ENCODE measurements at places on chromosomes 16 and 17.

- no peak for DNase-seq
These were observed 12.1 kb upstream of the NLRC5 start for GRCh38 chr16:56977216-56977615.

DNA sequence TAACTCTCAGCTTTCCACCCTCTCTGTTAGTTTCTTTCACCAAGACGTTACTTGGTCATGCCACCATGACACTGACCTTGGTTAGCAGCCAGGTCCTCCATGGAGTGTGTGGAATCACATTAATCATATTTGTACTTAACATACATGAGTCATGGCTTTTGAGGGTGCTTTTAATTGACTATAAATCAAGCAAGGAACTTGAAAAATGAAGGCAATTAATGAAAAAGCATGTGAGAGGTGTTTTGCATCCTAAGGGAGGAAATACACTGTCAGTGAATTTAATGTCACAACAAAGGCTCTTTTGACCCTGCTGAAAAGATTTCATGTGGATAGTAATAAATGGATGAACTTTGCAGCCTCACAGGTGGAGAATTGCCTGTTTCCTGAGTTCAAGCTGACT lies 240.7 kb downstream of the CDH13 start:
- DNase-seq: no peak

GRCh38 chr16:71807905-71808592 lies 585 bp downstream of the AP1G1 start:
- peak; percentile 19 for DNase-seq

DNA sequence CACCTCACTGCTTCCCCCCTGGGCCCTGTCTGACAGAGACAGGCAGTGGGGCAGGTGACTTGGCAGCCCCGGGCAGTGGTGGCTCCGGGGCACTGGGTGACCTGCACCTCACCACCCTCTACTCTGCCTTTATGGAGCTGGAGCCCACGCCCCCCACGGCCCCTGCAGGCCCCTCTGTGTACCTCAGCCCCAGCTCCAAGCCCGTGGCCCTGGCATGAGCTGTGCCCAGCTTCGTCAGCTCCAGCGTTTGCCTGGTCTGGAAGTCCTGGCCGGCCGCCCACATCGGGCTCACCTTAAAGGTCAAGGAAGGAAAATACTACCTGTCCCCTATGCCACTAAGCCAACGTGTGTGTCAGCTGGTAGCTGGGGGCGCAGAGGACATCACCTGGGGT lies 15.2 kb downstream of the UNC119 start:
- DNase-seq: no peak

DNA sequence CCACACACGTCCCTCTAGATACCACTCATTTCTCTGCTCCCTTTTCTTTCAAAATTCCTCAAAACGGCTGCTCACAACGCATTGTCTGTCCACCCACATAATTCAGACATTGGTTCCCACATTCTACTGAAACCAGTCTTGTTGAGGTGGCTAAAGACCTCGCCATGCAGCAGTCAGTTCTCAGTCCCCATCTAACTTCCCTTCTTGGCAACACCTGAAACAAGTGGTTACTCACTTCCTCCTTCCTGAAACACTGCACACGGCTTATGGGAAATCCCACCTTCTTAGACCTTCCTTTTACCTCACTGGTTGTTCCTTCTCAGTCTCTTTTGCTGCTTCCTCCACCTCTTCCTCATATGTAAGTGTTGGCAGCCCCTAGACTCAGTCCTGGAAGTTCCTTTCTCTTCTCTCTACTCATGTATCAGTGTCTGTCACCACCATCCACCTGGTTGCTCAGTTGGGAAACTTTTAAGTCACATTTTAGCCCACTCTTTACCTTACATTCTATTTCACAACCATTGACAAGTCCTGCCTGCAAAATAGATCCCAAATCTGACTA lies 277.1 kb downstream of the CEP112 start:
- DNase-seq: no peak

DNA sequence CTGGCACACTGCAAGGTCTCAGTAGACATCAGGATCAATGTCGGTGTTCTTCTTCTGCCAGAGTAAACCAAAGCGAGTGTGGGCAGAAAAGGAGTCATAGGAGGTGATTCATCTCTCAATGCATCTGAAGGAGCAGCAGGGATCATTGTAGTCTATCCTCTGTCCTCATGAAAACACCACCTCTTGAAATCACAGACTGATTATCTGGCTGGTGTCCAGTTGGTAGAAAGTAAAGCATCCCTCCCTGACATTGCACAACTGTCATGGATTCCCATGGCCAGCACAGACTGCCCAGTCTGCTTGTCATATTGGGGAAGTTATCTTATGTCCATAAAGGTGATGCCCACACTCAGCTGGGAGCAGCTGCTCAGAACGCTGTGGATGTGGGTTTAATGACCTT lies 74.1 kb downstream of the ABCC12 start:
- DNase-seq: no peak

GRCh38 chr17:28580959-28581358 lies 4.3 kb upstream of the ALDOC start:
- no peak for DNase-seq

GRCh38 chr17:56142781-56143180 lies 10.5 kb upstream of the ANKFN1 start:
- DNase-seq: no peak

DNA sequence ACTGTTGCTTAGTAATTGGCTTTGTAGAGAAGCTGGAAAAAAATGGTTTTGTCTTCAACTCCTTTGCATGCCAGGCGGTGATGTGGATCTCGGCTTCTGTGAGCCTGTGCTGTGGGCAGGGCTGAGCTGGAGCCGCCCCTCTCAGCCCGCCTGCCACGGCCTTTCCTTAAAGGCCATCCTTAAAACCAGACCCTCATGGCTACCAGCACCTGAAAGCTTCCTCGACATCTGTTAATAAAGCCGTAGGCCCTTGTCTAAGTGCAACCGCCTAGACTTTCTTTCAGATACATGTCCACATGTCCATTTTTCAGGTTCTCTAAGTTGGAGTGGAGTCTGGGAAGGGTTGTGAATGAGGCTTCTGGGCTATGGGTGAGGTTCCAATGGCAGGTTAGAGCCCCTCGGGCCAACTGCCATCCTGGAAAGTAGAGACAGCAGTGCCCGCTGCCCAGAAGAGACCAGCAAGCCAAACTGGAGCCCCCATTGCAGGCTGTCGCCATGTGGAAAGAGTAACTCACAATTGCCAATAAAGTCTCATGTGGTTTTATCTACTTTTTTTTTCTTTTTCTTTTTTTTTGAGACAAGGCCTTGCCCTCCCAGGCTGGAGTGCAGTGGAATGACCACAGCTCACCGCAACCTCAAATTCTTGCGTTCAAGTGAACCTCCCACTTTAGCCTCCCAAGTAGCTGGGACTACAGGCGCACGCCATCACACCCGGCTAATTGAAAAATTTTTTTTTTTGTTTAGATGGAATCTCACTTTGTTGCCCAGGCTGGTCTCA lies 6.2 kb upstream of the TMEM235 start:
- no peak for DNase-seq

DNA sequence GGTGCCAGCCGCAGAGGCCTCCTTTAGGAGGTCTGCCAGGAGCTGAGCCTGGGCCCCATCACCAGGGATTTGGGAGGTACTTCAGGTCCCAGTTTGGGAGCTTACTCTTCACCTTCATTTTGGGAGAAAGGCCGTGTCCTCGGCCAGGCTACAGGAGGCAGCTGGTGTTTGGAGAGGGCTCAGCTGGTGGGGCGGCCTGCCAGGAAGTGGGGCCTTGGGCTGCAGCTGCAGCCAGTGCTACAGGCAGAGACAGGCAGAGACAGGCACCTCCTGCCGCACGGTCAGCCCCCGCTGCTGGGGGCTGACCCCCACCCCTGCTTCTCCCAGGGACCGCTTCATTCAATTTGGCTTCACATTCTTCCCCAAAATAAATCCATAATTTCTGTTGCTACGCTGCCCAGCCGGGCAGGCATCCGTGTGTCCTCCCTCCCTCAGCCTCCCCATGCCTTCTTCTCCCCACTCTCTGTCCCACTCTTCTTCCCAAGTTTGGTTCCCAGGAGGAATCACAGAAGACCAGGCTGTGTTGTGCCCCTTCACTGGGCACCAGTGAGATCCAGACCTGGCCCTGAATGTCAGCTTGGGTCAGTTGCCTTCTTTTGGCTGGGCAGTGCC lies 6.1 kb downstream of the TMEM235 start:
- DNase-seq: no peak

DNA sequence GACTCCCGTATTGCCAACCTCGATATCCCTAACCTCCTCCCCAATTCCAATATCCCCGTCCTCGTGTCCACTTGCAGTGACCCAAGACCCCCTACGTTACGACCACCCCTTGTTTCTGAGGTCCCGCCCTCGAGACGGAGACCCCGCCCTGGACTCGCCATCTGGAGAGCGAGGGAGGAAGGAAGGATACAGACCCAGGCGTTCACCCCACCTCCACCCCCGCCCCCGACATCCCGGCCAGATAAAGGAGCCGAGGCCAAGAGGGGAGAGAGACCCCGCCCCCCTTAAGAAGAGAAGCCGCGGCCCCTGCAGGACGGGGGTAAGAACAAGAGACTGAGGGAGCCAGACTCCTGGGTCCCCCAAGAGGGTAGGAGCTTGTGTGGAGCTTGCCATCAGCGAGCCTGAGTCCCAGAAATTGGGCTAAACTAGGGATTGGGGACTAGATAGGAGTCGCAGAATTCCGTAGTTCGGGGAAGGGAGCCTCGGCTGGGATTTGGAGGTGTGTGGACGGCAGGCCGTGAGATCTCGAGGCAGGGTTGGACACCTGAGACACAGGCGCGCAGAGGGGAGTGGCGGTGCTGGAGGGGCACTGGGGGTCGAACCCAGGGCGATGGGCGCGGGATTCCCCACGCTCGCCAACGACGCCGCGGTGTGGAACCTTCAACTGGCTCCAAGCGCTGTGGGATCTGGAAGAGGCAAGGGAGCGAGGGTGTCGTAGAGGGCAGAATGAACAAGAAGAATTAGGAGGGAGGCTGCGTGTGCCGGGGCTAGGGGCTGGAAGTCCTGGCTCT lies at the start of gene BCL6B:
BCL6B (plus strand) TSS at position 270 of the 791 bp plus-strand sequence. CDS start 622 bp downstream, outside the sequence.
- DNase-seq: peak; percentile 30

DNA sequence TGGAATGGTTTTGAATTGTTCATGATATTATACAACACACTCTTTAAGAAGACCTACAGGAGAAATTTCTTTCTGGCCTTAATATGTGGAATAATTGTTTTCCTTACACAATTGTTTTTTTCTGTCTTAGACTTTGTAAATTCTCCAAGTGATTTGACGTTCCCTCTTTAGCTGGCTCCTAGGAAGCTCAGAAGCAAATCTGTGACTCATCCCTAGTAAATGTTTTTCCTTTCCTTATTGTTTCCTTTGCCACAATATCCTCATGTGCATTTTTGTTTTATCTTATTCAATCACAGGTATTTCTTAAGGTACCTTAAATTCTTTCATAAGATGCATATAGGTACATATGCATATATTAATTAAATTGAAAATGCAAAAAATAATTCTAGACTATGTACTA lies 13.5 kb downstream of the KIAA0753 start:
- DNase-seq: no peak

- DNase-seq: no peak
These were observed 21.6 kb upstream of the ARL4D start for GRCh38 chr17:43377056-43377810.

GRCh38 chr17:50642071-50642721 lies 7.5 kb downstream of the ABCC3 start:
- DNase-seq: no peak

- DNase-seq: no peak
These were observed 296.2 kb downstream of the SEC14L1 start for GRCh38 chr17:77437017-77437416.

DNA sequence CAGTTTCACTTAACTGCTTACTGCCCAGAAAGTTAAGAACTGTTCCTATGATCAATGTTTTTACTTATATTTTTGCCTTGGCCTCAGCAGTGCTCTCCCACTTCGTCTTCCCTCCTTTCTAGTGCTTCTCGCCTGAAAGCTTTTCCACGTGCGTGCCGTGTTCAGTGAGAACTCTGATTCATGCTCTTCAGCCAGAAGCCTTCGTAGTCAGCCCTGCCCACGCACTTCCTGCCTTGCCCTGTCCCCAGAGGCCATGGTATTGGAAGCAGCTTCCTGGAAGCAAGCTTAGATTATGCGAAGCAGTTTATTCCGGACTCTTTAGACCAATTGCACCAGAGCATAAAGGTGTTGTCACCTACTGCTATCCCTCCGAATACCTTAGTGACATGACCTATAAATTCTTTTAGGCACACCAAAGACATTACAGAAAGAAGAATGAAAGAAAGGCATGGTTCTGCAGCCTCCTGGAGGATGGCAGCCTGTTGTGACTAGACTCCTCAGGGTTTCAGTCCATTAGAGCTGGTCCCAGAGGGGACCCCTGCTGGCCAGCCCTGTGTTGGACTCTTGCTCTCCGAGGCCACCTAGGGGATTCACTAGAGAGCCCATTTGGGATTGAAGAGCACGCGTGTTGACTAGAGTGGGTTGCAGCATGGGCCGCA lies 105.2 kb downstream of the RPTOR start:
- DNase-seq: peak; percentile 45

- no peak for DNase-seq
These were observed 5.0 kb downstream of the ATP5PD start for GRCh38 chr17:75041656-75042280.

GRCh38 chr17:31491376-31492131 lies 100.1 kb downstream of the RAB11FIP4 start:
- no peak for DNase-seq

- no peak for DNase-seq
These were observed 448 bp downstream of the STAT5B start for GRCh38 chr17:42275527-42276358.

- DNase-seq: no peak
These were observed 9.3 kb downstream of the DNAI2 start for GRCh38 chr17:74283371-74283673.

GRCh38 chr17:50289991-50290702 lies 15.9 kb downstream of the TMEM92 start:
- peak; percentile 96 for DNase-seq

- no peak for DNase-seq
These were observed 354.6 kb downstream of the CDH8 start for GRCh38 chr16:61681673-61682072.

- DNase-seq: peak; percentile 48
These were observed 38.9 kb downstream of the ZNF207 start for GRCh38 chr17:32388613-32389459.

- DNase-seq: no peak
These were observed 27.3 kb downstream of the HIC1 start for GRCh38 chr17:2082003-2082781.

GRCh38 chr17:3986939-3987335 lies 22.7 kb upstream of the ATP2A3 start:
- DNase-seq: no peak

GRCh38 chr16:89039756-89040155 lies 53.9 kb upstream of the ACSF3 start:
- DNase-seq: no peak

DNA sequence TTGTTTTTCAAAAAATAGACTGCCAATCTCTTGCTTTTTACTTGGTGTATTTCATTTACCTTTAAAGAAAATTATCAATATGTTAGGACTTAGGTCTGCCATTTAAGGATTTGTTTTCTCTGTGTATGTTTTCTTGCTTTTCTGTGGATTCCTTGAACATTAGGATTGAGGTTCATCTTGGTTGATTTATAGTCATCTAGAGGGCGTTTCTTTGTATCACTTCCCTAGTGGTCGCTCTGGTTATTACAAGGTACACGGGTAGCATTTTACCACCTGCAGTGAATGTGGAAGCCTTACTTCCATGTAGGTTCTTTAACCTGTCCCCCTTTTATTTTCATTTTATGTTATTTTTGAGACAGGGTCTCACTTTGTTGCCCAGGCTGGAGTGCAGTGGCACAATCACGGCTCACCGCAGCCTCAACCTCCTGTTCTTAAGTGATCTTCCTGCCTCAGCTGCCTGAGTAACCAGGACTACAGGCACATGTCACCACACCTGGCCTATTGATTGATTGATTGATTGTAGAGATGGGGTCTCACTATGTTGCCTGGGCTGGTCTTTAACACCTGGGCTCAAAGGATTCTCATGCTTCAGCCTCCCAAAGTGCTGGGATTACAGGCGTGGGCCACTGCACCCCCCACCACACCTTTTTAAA lies 35.2 kb upstream of the CBX4 start:
- no peak for DNase-seq

All from lower leg skin (tissue), 4 donors.